ENCODE measurements at places on chromosomes 7 and 10. TPM values are rescaled to one million over a fixed set of nuclear protein-coding genes. Genes with fewer than 3 reads are reported as not detected.

KAZALD1 gene
- total RNA-seq, result 14.4 TPM

TEX47 gene
- not detected for total RNA-seq

C7orf25 gene
- total RNA-seq, result 8.8 TPM

EPO gene
- not detected for total RNA-seq

BLNK gene
- total RNA-seq, result 0.51 TPM

COL1A2 gene
- total RNA-seq, result 2,400 TPM

SPACDR gene
- under 0.01 TPM for total RNA-seq

DNAH11 gene
- 0.33 TPM for total RNA-seq

PRDX3 gene
- 144 TPM for total RNA-seq

C10orf88 gene
- 13.1 TPM for total RNA-seq

EPHA1 gene
- under 0.01 TPM for total RNA-seq

NUTM2E gene
- total RNA-seq, result under 0.01 TPM

GIMAP2 gene
- 16.2 TPM for total RNA-seq

DRGX gene
- total RNA-seq, result not detected

COBL gene
- 0.26 TPM for total RNA-seq

KIF11 gene
- total RNA-seq, result 8.9 TPM

CNTNAP2 gene
- total RNA-seq, result not detected

SLC26A5 gene
- total RNA-seq, result not detected

INA gene
- total RNA-seq, result 0.50 TPM

TBXAS1 gene
- total RNA-seq, result 2.1 TPM

CTAGE4 gene
- 0.17 TPM for total RNA-seq

TAS2R3 gene
- total RNA-seq, result 1.3 TPM

DOCK4 gene
- total RNA-seq, result 30.3 TPM

RBP4 gene
- not detected for total RNA-seq

C10orf71 gene
- total RNA-seq, result not detected

SEPTIN7 gene
- 181 TPM for total RNA-seq

SHTN1 gene
- 0.26 TPM for total RNA-seq

ADCYAP1R1 gene
- not detected for total RNA-seq

LIPF gene
- not detected for total RNA-seq

PIK3CG gene
- total RNA-seq, result not detected

PITX3 gene
- total RNA-seq, result not detected

MRLN gene
- total RNA-seq, result not detected

OPN1SW gene
- total RNA-seq, result not detected

UFSP1 gene
- 4.0 TPM for total RNA-seq

CYP2C8 gene
- 0.17 TPM for total RNA-seq

CALCR gene
- not detected for total RNA-seq

NAT16 gene
- not detected for total RNA-seq
